Hematopoietic multipotent progenitor cell treated with erythropoietin and hydrocortisone succinate and interleukin-3 and kit ligand, for 17 days (in vitro differentiated cells): ENCODE measurements at places on chromosomes 16 and 17.

- no peak for DNase-seq
Observed at GRCh38 chr17:1039123-1039507, 42.2 kb downstream of the TIMM22 start.

- DNase-seq = no peak
Observed at GRCh38 chr17:4533523-4534504, 21.4 kb downstream of the MYBBP1A start.

GRCh38 chr16:30585022-30585399 lies 486 bp downstream of the ZNF785 start:
- no peak for DNase-seq

- no peak for DNase-seq
Observed at GRCh38 chr16:89729863-89730593, 8.7 kb downstream of the ZNF276 start.

DNA sequence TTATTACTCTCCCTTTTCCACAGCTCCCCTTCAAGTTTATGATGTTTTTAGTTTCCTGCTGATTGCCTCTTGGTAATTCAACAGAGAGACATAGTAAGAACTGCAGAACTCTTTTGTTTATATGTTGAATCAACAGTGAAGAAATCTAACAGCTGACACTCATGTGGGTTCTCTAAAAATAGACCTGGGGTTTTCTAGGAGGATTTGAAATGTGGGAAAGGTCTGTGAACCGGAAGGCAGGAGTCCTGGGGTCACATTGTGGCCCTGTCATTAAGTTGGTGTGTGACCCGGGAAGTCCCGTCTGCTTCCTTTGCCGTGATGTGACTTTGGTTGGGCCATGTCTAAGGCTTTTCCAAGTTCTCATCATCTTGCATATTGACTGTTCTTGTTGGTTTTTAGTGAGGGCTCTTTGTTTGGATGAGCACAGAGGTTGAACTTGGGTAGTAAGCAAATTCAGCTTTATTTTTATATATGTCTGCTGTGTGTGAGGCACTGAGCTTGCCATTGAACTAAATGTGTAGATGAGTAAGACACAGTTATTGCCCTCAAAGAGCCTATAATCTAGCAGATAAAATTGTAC lies 48.5 kb upstream of the HS3ST3A1 start:
- DNase-seq = no peak

DNA sequence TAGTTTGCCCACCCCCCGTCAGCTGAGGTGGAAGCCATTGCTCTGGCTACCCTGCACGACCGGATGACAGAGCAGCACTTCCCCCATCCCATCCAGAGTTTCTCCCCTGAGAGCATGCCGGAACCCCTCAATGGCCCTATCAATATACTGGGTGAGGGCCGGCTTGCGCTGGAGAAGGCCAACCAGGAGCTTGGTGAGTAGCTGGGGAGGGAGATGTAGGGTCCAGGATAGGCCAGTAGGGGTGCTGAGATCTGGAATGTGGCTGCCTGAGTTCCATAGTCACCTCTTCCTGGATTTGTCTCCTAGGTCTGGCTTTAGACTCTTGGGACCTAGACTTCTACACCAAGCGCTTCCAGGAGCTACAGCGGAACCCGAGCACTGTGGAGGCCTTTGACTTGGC lies 6.4 kb downstream of the PFAS start:
- no peak for DNase-seq

GRCh38 chr16:74431516-74431915 lies 10.2 kb upstream of the CLEC18B start:
- DNase-seq = no peak

DNA sequence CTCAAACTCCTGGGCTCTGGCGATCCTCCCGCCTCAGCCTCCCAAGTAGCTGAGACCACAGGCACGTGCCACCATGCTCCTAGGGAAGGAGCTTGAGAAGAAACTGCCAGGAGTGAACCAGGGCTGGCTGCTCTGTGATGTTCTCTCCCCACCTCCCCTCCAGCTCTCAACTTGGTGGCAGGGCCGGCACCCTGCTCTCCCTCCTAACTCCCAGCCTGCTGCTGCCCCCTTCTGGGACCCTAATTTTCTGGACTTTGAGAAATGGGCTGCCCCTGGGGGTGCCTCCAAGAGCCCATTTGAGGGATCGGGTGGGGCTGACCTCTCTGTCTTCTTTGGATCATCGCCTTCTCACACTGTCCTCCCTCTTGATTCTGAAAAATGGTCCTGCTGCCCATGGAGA lies 14.9 kb upstream of the STAT3 start:
- no peak for DNase-seq

- DNase-seq = no peak
Observed at GRCh38 chr17:82121246-82121645, 23.2 kb upstream of the FASN start.

DNA sequence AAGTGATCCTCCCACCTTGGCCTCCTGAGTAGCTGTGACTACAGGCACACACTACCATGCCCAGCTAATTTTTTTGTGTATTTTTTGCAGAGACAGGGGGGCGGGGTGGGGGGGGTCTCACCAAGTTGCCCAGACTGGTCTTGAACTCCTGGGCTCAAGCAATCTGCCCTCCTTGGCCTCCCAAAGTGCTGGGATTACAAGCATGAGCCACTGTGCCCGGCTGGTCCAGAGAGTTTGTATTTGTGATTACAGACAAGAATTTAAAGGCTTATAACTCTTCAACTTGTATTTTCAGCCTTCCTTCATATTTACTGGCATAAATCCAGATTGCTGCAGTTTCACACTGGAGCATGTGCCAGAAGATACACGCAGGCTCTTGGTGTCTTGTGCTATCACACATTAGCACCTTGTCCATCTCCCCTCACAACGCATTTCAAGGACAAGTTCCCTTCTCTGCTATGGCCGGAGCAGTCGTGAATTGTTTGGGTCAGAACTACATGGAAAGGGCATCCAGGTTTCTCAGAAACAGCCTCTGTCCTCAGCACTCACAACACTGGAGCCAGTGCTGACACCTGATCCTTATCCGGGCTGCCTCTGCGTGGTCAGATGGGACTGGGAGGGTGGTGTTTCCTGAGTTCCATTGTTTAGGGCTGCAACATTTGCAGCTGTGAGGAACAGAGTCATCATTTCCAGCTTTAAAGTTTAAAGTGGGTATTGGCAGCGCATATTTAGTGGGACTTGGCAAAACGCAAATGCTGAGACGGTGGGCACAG lies 28.1 kb downstream of the WSCD1 start:
- no peak for DNase-seq

- no peak for DNase-seq
Observed at GRCh38 chr17:73482894-73483293, 161.4 kb downstream of the SDK2 start.

DNA sequence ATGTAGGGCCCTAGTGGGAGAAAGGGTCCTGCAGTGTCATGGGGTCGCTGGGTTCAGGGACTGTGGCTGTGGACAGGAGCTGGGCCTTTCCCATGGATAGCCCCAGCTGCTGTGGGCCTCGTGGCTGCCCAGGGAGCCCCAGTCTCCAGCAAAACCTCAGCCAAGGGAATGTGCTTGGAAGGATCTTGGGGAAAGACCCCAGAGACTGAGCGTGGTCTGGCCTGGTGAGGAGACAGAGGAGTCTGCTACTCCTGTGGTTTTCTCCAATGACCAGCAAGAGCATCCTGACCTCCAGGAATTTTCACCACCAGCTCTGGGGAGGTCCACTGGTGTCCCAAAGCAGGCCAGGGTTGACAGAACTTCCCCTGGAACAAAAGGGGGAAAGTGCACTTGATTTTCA lies 42.3 kb downstream of the RNF112 start:
- DNase-seq = no peak

GRCh38 chr17:82803185-82803584 lies 36.6 kb downstream of the ZNF750 start:
- DNase-seq = no peak

GRCh38 chr17:6241381-6241780 lies 171.2 kb downstream of the WSCD1 start:
- DNase-seq = no peak

DNA sequence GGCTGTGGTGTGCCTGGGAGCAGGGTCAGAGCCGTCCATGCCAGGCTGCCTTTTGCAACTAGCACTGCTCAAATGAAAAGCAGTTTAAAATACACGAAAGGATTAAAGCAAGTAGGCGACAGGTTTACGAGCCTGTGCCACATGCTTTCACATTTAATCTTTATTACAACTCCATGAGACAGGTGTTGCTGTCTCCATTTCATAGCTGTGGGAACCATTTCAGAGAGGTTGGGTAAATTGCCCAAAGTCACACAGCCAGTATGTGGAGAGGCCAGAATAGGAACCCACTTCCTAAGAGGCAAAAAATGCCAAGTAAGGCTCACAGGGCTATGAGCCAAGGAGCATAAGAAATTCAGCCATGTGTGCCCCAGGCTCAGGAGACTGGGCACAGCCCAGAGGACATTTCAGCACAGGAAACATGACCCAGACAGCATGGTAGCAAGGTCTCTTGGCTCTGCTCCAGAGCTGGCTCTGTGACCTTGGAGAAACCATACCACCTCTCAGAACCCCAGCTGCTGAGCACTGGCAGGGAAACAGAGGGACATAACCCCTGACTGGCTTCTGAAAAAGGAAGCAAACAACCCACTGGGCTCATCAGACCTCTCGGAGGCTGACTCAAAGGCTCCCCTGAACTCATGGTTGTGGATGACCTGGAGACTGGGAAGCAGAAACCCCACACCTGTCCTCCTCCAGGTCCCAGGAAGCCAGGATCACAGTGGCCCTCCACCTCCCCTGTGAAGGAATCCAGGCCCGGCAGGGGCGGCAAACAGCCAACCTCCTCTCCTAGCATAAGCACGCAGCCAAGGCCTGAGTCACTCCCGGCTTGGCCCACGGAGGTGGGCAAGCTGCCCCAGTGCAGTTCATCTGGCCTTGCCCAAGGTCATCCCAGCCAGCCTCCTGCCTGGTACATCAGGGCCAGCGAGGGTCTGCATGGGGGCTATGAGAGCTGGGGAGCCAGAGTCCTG lies 40.3 kb upstream of the MRPS23 start:
- DNase-seq = peak; percentile 9

GRCh38 chr16:31714903-31715504 lies 158.6 kb upstream of the ZNF267 start:
- no peak for DNase-seq

- no peak for DNase-seq
Observed at GRCh38 chr17:45200701-45201100, 21.0 kb upstream of the FMNL1 start.

GRCh38 chr17:8290043-8290442 lies 1.6 kb downstream of the RANGRF start:
- DNase-seq = no peak

- DNase-seq = no peak
Observed at GRCh38 chr17:43952351-43952723, 1.4 kb downstream of the PYY start.

- peak; percentile 35 for DNase-seq
Observed at GRCh38 chr16:83953796-83954576, 946 bp downstream of the OSGIN1 start.

GRCh38 chr17:31394544-31394943 lies 3.1 kb downstream of the RAB11FIP4 start:
- DNase-seq = no peak

DNA sequence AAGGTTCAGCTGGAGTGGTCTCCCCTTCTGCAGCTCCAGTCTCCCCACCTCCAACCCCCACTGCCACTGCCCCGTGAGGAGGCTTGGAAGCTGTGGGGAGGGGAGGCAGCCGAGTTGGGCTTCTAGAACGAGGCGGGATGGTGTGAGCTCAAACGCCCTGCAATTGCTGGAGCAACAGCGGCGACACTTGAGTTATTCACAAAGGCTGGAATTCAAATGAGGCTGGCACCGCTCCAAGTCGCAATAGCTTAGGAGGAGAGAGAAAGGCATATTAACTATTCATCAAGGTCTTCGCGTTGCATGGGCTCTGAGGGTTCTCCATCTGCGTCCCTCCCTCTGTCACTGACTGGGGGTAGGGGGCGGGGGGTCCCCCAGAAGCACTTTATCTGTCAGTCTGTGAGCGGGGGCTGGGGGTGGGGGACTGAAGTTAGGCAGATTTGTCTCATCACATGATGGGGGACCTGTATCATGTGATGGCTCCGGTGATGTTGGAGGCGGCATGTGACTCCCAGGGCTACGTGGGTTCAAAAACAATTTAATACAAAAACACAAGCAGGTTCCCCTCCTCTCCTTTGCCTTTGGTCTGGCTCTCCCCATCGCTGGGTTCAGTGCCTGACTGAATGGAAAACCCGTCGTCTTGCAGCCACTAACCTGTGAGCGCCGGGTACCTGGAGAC lies 70.5 kb downstream of the RBBP6 start:
- no peak for DNase-seq

DNA sequence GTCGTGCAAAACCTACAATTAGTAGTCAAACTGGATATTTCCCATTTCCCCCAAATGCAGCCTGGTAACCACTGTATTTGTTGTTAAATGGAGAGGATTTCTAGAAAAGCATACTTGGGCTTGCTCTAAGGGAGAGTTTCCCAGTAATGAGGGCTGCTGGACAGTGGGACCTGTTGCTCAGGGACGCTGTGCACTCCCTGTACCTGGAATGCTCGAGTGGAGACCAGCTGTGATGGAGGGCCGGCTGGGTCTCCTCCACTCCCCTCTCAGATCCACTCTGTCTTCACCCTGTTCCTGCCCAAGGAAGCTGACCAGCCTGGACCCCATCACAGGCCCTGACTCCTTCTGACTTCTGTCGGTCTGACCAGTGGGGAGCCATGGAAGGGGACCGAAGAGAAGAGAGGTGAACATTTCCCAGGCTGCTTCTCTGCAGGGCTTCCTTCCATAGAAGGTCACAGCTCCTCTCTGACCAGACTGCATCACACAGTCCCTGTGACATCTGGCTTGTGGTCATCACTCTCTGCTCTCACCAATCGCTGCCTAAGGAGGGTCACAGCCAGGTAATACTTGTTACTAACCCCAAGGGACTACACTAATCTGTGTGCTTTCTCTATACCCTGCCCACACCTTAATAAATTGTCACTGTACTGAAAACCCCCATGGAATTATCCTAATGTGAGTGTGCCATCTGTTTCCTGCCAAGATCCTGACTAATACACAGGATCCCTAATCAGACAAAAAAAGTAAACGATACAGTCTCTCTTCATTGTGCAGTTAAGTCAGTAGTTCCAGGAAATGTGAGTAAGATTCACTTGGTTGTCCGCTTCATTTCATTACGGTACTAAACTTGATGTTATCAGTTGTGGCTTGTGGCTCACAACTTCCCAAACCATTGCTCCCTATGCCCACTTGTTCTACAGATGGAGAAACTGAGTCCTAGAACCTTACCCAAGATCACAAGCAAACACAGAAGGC lies 102.4 kb downstream of the CCT6B start:
- DNase-seq = no peak

GRCh38 chr17:20141198-20141972 lies 132.2 kb downstream of the SPECC1 start:
- DNase-seq = no peak
